ENCODE measurements at places on chromosomes 7 and 10.

DNA sequence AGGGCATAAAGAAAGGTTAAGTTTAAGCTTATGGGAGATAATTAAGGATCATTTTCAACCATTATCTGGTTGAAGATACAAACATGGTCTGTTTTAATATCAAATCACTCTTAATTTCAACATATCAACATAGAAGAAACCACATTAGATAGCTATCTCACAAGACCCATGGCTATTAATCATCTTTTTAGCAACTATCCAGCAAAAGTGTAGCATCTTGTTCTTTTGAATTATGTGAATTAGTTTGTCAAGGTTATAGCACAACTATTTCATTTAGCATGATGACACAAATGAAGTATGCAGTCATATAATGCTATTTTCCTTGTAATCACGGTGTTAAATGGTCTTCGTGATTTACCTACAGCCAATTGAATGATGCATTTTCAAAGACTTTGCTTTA, 58.9 kb upstream of the PPP1R9A start:
- no peak for DNase-seq

GRCh38 chr10:92219559-92219958, 71.3 kb downstream of the CPEB3 start:
- no peak for DNase-seq

- DNase-seq, result no peak
Measured at GRCh38 chr7:90312745-90313144, 8.4 kb downstream of the FAM237B start.

- DNase-seq, result peak; percentile 8
Measured at GRCh38 chr10:28837613-28838390, 160.5 kb downstream of the BAMBI start.

GRCh38 chr7:103065667-103066066, 8.9 kb downstream of the FBXL13 start:
- DNase-seq, result no peak

DNA sequence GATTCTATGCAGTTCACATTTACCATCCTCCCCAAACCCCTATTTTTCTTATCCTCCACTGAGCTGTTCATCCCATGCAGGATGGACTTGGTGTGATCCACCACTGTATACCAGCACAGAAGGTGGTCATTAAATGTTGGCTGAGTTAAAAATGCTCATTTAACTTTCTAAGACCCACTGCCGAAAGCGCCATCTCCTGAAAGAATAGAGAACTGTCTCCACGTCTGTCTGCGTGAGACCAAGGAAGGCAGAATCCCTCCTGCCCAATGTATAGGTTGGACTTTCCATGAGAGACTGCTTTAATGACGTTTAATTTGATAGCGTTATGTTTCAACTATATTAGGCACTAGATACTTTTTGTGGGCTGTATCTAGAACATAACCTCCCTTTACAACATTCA, 124.3 kb downstream of the GPAM start:
- no peak for DNase-seq

DNA sequence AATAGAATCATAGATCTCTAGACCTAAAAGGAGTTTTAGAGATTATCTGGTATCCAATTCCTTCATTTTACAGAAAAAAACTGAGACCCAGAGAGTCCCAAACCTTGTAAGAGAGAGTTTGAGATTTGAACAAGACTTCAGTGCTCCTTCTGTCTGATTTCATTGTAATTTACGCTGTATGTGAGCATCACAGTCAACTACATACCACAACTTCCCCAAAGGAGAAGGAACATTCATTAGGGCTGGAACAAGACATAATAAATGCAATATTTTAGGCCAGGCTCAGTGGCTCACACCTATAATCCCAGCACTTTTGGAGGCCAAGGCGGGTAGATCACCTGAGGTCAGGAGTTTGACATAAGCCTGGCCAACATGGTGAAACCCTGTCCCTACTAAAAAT, 17.3 kb upstream of the PRKAR2B start:
- no peak for DNase-seq

GRCh38 chr7:70006261-70006920, 408.1 kb downstream of the AUTS2 start:
- DNase-seq, result no peak

DNA sequence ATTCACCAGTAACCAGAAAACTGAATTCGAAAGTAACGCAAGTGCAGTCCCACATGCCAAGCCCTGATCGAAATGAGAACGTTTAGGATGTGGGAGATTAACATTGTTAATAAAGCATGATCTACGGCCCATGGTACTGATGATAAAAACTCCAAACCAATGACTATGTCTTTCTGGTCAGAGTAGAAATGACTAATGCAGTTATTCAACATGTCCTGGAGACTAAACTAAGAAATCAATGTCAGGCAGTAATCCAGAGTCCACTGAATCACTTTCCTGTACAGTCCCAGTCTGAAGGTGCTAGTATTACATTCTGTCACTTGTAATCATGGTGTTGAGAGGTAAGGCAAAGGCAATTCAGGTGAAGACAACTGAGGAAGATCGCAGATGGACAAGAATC, 14.4 kb downstream of the NPSR1 start:
- DNase-seq, result no peak

DNA sequence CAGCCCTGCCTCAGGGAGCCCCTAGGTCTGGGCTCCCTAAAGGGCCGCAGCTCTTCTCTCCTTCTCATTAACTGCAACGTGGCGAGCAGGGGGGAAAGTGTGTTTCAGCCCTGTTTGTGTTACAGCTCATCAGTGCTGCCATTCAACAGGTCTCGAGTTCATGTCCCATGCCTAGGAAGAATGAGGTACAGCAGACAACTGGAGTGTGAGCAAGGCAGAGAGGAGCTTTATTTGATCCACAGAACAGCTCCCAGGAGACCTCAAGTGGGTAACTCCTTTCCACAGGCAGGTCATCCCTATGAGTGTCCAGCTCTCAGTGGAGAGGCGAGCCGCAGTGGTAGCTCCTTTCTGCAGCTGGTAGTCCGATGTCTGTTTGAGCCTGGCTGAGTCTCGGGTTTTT, 313.1 kb downstream of the AUTS2 start:
- no peak for DNase-seq

- no peak for DNase-seq
Measured at GRCh38 chr7:33278095-33278494, 148.7 kb downstream of the BBS9 start.

Measured in osteocyte (in vitro differentiated cells).